Stimulated activated CD8-positive, alpha-beta memory T cell treated with anti-CD3 and anti-CD28 coated beads, Interleukin-4, amount 100 ng/mL, for 4 hours (primary cell): ENCODE measurements at places on chromosomes 4 and X.

- DNase-seq: no peak
Measured at GRCh38 chrX:155888139-155888538, 7.0 kb downstream of the VAMP7 start.

DNA sequence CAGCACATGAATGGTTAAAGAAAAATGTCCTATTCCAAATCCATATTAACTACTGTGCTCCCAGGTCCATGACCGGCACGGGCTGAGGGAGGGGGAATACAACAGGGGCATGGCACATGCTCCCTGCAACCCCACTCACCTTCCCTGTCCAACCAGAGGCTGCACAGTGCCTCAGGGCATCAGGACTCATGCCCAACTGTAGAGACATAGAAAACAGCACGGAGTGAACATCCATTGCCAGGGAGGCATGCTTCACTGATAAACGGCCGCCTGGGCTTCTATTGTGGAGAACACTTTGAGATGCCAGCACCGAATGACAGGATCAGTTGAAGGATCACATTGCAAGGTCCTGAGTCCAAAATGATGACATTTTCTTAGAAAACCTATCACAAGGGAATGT lies 140.6 kb downstream of the STK32B start:
- no peak for DNase-seq

DNA sequence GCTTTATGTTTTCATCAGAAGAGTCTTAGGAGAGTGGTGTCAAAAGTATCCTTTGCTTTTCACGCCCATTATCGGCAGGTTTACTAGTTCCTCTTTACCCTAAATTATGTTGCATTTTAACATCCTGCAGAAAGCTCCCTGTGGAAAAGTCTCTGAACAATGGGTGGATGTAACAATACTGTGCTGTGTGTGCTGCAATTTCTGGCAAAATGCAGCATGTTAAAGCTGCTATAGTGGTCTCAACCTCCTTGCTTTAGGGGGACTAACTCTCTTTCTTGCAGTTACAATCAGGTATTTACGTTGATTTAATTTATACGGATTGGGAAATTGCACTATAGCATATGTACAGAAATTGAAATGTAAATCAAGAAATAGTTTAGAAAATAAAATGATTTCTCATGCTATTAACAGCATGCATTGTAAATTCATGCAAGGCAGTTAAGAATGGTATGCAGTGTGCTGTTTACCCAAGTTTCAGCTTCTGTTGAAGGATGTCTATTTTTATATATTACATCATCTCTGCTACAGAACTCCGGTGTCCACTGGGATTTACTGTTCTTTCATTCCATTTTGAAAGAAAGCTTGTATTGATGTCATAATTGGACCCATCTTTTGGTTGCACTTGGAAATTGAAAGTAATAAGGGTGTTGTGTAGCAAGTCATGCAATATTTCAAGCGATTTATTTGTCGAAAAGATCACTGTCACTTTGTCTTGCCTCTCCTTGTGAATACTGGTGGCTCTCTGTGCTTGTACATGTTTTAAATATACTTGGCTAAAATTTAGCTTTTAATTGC lies 145.7 kb downstream of the RAPGEF2 start:
- no peak for DNase-seq

- no peak for DNase-seq
Measured at GRCh38 chrX:49661881-49662280, 33.9 kb downstream of the PAGE1 start.

DNA sequence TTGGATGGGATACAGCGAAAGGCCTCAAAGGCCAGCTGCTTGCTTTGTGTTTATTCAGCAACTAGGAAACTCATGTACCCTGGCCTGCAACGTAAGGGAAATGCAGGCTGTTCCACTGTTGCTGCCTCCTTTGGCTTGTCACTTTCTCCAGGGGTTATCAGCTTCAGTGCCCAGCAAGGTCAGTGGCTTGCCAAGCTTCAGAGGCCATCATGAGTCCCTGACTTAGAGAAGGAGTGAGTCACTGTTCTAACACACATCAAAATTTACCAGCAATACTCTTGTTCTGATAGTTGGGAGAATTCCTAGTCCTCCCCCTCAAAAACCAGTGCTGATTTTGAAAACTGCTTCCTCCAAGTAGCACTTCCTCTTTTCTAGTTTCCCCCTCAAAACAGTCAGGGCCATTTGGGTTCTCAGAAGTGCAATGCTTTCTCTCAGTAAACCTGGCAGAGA lies 250.8 kb downstream of the ARHGAP24 start:
- no peak for DNase-seq

GRCh38 chr4:102163404-102164140 lies 181.7 kb downstream of the SLC39A8 start:
- no peak for DNase-seq

DNA sequence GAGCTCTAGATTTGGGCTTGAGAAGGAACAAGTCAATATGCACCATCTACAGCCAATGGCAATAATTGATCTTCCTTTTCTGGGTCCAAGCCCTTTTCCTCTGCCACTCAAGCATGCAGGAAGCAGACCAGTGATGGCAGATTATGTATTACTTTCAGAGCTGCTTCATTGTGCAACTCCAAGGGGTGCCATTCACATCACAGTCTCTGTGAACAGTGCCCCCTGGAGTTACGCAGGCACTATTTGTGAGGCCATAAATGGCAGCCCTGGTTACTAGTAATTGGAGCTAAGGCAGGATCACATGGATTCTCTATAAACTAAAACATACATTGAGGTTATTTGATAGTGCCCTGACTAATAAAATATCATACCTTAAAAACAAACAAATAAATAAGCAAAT lies 313.4 kb upstream of the SLC7A11 start:
- DNase-seq: no peak

GRCh38 chr4:40058121-40058520 lies 1.5 kb downstream of the N4BP2 start:
- no peak for DNase-seq

GRCh38 chrX:101241531-101241930 lies 21.9 kb downstream of the DRP2 start:
- DNase-seq: no peak

DNA sequence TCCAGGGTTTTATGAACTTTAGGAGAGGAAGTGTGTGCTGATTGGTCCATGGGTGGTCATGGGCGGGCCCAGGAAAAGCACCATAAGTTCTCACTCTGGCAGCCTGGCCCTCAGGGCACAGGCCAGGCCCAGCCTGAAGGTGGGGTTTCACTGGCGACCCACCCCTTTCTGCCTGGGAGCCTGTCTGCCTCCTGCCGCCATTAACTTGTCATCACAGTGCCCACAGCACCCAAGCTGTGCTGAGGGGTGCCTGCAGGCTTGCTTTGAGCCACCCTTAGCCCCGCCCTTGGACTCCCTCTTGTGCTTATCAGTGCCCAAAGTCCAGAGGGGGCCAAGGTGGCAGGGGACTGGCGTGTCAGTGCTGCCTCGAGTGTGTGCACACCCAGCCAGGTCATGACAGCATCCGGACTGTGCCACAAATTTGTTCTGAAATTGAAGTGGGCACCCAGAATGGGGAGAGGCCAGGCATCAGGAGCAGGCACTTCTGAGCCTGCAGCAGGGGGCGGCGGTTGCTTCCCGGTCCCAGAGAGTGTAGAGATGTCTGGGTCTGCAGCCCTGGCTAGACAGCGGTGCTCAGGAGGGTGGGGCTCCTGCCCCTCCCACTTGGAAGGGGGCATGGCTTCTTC lies 455.6 kb downstream of the TMA16 start:
- no peak for DNase-seq

GRCh38 chr4:37023504-37023903 lies 221.0 kb upstream of the NWD2 start:
- no peak for DNase-seq
